Cerebellar nuclear complex (tissue), 1 donor: ENCODE measurements at places on chromosomes 3 and 15.

DNA sequence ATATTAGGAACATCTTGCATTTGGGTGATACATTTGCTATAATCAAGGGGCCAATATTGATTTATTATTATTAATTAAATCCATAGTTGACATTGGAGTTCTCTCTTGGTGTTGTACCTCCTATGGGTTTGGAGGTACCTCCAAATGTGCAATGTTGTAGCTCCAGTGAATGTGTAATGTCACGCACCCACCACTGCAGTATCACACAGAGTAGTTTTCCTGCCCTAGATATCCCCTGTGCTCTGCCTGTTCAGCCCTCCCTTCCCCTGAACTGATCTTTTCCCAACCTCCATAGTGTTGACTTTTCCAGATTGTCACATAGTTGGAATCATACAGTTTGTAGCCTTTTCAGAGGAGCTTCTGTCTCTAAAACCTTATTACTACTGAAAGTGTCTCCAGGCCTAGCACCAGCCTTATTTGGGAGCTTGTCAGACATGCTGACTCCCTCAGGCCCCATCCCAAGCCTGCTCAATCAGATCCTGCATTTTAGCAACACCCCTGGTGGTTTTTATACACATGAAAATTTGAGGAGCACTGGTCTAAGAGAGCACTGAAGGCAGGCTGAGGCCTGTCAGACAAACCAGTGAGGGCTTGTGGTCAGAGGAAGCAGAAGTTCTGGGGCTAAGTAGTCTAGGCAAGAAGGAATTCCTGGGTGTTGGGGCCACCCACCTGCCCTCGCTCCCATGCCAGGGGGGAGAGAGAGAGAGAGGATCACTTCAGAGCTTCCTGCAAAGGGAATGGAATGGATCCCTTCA, 73.4 kb downstream of the SLC6A11 start:
- no peak for DNase-seq

DNA sequence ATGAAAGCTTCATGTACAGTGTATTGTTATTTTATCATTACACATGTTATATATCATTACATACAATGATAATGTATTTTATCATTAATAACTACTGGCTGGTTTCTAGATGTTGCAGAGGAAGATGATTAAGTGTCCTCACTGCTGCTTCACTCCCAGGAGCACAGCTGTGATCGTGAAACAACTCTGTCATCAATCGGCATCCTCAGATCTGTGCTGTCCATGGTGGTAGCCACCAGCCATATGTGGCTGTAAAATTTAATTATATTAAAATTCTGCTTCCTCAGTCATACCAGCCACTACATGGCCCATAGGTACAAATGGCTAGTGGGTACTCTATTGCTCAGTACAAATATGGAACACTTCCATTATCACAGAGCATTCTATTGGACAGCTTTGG, 379.4 kb upstream of the CFAP20DC start:
- no peak for DNase-seq

- DNase-seq: no peak
Observed at GRCh38 chr3:33026267-33026666, 70.7 kb downstream of the GLB1 start.

GRCh38 chr3:127717357-127718244, 44.8 kb downstream of the ABTB1 start:
- DNase-seq: peak; percentile 81

DNA sequence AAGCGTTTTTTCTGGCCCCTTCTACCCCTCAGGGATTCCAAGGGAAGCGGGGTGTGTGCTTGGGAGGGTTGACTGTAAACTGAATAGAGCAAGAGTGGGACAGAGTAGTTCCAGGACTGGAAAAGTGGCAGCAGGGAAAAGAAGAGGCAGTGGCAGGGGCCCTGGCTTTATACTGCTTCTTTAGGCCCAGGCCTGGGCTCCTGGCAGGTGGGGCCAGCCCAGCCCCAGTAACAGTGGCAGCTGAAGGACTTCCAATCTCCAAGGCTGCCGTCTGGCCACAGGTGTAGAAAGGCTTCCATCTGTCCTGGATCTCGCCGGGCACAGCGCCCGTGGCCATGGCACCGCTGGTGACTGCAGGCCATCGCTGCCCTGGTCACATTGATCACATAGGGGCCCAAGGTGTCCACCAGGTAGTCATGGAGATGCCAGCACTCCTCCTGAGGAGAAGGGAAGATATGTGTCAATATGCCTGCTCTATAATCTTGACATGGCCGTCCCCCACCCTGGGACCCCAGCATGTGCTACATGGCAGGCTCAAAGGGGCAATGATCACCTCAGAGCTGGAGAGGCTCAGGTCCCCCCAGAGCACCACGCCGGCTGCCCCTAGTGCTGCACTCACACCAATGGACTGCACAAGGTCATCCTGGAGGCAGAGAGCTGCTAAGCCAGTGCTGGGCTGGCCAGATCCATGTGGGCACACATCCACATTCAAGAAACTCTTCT, 1.0 kb upstream of the IFRD2 start:
- DNase-seq: no peak

DNA sequence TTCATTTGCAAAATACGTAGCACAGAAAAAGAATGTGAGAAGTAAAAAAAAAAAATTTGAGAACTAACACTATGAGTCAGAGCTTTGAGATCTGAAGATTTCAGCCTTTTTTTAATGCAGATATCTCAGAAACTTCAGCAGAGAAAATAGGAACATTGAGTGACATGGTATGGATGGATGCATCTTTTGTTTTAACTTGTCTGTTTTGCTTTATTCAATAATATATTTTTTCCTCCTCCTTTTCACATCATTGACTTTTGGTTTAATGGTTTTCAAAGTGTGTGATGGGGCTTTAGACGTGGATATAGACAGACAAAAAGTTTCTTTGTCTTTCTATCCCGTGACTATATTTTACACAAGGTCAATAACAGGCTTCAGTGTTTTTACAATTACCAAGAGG, 426.7 kb upstream of the FRG2C start:
- DNase-seq: no peak

DNA sequence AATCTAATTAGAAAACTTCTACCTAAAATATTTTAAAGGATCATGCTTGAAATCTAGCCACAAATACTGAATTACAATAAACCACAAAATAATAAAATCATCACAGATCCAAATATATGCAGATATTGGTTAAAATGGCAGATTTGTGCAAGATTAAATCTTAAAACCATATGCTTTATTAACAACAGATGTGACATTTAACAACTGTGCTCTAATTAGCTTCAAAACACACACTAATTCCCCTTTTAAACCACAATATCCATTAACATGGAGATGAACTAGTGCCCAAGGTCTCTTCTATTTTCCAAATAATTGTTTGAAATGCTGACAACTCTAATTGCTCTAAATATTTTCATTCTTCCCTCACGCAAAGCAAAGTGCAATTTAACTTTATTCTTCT, 1530.3 kb downstream of the SI start:
- DNase-seq: no peak

DNA sequence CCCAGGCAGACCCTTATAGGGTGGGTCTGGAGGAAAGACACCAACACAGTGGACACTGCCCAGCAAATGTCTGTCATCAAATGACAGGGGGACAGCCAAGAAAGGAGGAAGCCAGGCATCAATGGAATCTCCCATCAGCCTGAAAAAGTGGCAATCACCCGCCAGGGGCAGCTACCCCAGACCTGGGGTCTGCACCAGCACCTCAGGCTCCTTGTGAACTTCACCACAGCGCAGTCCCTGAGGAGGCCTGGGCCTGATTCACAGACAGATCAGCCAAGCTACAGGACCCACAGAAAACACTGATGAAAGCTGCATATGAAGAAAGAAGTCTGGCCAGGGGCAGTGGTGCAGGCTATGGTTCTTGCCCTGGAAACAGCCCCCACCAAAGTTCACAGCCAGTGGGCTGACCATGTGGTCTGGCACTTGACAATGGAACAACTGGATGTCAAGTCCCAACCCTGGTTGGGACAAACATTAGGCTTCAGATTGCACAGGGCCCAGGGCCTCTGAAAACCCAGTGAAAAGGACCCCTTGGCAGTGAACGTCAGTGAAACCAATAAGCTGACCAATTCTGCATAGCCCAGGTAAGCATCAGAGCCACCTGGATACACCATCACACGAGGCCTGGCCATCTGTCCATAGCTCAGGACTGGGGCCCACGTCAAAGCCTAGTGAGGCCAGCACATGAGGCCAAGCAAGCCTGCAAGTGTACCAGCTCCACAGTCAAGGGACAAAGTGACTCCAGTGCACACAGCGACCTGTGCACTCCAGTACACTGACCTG, 29.1 kb downstream of the ALS2CL start:
- no peak for DNase-seq

GRCh38 chr3:136069933-136070332, 104.4 kb downstream of the PPP2R3A start:
- no peak for DNase-seq

- DNase-seq: no peak
Observed at GRCh38 chr3:102113421-102114041, 264.2 kb downstream of the NFKBIZ start.

GRCh38 chr3:157122116-157122515, 37.8 kb downstream of the CCNL1 start:
- DNase-seq: no peak
